ENCODE measurements at places on chromosomes 16 and 17.
A peak's percentile ranks its signal among the peaks of the same experiment; 100 is the strongest.

GRCh38 chr17:39573447-39574298 lies 34.0 kb downstream of the NEUROD2 start:
- DNase-seq: peak; percentile 87

DNA sequence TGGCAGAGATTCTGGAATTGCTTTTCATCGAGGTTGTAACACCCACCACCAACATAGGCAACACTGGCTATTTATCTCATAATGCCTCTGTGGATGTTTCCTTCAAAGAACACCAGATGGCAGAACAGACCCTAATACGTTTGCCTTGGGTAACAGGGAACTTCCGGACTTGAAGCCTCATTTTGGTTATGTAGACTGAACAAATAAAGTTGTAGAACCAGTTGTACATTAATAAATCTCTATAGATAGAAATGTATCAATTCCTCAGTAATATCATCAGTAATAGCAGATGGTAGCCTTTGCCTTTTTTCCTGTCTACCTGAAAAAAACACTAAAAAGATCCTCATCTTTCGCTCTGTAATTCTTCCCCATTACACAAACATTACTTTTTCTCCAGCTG lies 25.9 kb upstream of the APOH start:
- DNase-seq: peak; percentile 92

- DNase-seq: no peak
These were observed 51.1 kb downstream of the ADAMTS18 start for GRCh38 chr16:77383606-77384187.

GRCh38 chr16:66620429-66620795 lies 15.9 kb downstream of the CMTM3 start:
- DNase-seq: no peak

GRCh38 chr17:75525806-75526554 lies 483 bp downstream of the LLGL2 start:
- no peak for DNase-seq

- peak; percentile 78 for DNase-seq
These were observed 1.2 kb downstream of the GPR142 start for GRCh38 chr17:74368341-74369081.

DNA sequence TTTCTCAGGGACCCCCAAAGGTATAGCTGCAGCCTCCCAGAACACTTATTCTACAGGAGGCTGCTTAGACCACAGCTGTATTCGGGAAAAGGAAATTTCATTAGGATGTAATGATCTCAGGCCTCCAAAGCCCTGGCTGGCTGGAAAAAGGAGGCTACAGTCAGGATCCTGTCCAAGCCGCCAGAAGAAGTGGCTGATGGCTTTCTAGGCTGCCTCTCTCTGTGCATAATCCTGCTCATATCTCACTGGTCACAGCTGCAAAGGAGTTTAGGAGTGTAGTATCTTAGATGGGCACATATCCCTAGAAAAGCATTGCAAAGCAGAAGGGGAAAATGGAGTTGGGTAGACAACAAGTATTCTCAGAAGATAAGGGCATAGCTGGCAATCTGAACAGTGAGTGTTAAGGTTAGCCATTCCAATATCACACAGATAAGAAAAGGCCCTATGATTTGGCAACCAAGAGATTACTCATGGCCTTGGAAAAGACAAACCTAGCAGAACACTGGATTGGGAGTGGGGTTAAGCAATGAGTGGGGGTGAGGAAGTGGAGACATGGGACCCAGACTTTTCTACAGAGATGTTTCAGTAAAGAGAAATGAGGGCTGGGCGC lies 26.0 kb upstream of the PRKCA start:
- DNase-seq: no peak

- no peak for DNase-seq
These were observed 54.3 kb downstream of the WNT3 start for GRCh38 chr17:46764000-46764708.

GRCh38 chr17:67503184-67503583 lies 126.1 kb downstream of the PITPNC1 start:
- DNase-seq: no peak

DNA sequence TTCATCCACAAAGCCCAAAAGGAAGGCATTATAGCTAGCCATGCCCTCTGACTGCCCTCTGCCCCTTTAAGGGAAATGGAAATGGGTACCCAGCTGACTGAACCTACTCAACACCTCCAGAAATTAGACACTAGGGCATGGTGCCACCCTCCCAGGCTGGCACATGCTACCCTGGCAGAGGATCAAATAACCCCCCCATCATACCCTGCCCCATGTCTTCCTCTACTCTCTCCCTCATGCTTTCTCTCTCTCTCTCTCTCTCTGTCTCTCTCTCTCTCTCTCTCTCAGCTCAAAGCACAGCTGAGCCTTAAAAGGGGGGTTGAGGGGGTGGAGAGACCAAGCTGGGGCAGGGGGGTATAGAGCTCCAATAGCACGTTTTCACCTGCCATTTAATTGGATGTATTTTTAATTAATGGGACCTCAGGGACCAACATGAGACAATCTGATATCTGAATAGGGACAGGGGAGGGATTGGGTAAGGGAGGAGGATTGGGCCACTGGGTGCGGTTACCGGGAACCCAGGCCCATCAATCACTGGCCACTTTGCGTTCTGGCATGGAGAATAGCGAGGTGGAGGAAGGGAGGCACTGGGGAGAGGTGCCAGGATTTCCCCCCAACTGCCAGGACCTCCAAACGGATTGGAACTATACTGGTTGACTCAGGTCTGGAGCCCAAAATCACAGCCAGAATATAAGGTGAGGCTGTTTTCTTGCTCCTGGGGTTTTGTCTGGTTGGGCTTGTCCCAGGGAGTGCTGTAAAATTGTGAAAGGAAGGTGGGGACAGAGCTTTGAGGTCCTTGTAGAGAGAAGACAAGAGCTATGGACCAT lies 57.8 kb downstream of the NEUROD2 start:
- DNase-seq: peak; percentile 93

GRCh38 chr17:79463421-79464317 lies 147.2 kb downstream of the RBFOX3 start:
- DNase-seq: no peak

- no peak for DNase-seq
These were observed 2.2 kb upstream of the ATF7IP2 start for GRCh38 chr16:10383626-10384025.

- DNase-seq: no peak
These were observed 61.7 kb upstream of the SMURF2 start for GRCh38 chr17:64723781-64724180.

DNA sequence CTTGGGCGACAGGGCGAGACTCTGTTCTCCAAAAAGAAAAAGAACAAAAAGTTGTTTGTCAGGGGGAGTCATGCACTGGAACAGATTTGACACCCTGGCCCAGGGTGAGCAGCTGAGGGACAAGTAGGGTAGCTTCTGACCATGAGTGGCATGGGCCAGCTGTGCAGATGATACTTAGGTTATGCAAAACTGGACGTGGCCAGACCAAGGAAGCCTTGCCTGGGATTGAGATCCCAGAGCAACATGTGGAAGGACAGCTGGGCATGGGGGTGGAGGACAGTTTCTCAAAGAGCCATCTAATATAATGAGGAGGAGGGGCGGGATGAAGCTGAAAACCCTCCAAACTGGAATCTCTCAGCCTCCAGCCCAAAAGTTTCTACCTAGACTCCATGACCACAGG lies 19.6 kb upstream of the SLC35B1 start:
- DNase-seq: no peak

DNA sequence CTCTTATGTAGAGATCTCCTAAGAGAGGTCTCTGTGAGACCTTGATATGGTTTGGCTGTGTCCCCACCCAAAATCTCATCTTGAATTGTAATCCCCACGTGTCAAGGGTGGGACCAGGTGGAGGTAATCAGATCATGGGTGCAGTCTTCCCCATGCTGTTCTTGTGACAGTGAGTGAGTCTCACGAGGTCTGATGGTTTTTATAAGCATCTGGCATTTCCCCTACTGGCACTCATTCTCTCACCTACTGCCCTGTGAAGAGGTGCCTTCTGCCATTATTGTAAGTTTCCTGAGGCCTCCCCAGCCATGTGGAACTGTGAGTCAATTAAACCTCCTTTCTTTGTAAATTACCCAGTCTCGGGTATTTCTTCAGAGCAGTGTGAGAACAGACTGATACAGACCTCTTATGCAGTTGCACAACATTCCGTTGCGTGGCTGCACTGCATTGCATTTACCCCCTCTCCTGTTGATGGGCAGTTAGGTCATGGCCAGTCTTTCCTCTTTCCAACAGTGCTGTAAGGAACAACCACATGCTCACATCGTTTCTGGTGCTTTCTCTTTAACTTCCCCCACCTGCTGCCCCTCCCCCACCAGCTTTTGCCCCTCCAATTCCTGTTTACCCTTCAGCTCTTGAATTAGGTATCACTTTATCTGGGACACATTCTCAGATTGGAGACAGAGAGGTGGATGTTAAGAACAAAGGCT lies 43.6 kb upstream of the MED9 start:
- DNase-seq: no peak

- no peak for DNase-seq
These were observed 20.5 kb downstream of the TANC2 start for GRCh38 chr17:62986549-62986948.

GRCh38 chr17:61519754-61520440 lies 67.7 kb downstream of the TBX4 start:
- DNase-seq: no peak

GRCh38 chr16:50616386-50616785 lies 64.7 kb downstream of the SNX20 start:
- DNase-seq: no peak

DNA sequence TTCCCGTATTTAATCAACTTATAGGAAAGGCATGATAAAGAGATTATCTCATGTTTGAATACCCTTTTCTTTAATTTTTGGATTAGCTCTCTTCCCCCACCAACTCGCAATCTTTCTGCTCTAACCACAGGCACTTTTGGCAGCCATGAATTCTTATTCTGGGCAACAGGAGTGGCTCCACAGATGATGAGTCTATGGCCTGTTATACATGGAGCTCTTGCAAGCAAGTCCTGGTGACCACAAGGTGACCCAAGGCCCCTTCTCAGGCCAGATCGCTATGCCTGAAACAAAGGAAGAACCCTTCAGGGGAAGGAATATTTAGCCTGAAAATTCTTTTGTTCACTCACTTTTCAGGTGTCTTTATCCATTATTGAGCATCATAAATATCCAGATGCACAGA lies 10.8 kb upstream of the ZNF267 start:
- DNase-seq: no peak

- no peak for DNase-seq
These were observed 67.1 kb downstream of the VPS53 start for GRCh38 chr17:647324-648197.

DNA sequence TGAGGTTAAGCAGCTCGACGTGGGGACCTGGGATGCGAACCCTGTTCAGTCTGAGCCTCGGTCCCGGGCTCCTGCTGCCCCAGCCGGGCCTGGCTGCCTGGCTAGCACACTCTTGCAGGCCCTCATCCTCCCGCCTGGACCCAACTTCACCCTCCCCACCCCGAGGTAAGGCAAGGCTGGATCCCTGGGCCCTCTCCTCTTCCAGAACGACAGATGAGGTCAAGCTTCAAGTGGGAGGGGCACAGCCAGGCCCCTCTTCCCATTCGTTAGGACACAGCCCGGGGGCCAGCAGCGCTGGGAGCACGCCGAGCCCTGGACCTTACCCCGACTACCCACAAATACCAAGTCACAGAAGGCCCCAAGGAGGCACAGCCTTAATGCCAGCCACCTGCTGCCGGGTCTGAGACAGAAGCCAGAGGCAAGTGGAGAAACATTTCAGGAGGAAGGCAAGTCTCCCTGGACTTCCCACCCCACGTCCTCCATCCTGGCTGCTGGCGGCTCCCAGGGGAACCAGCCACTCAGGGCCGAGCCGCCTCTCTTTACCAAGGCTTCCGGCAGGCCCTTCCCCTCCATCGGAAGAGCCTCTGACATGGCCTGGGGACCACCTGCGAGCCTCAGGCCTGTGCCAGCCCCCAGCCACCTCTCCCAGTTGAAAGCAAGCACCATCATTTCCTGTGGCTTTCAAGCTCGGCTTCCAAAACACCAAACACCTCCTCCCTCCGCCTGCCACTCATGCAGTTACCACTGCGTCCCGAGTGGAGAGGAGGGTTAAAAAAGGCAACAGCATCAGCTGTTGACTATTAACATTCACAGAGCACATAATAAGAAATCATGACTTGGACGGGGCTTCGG lies 59.9 kb downstream of the RPH3AL start:
- no peak for DNase-seq

DNA sequence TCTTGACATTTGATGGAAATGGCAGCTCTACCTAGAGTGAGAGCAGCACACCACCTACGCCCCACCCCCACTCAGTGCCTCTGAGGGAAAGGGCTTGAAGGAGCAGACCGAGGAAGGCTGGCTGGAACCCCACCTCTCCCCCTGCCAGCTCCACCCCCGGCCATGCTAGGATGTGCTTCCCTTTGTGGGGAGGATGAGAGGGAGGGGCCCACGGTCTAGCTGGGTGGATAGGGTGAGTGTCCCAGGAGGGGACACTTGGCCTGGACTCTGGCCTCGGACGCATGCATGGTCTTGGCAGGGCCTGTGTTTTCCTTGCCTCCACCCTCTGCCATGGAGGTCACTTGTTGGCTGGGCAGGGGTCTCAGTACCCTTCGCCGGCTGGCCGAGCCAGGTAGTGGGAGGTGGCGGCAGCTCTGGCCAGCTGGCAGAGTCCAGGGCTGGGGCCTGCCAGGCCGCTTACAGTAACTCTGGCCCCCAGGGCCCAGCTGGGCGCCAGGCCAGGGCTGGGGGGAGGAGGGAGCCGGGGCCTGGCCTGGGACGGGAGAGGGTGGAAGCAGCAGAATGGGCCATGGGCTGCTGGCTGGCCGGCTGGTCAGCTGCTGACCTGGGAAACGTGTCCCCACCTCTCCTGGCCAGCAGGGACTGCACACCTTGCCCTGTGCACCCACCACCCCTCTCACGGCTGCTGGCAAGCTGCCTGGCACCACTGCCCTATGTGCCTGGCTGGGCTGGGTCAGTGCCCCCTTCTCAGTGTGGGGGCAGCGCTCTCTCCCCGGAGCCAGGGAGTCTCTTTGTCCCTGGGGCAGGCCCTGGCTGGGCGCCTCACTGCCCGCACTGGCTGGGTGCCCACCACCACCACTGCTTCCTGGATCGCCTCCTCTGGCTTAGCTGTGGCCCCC lies 23.0 kb downstream of the RARA start:
- DNase-seq: peak; percentile 67

GRCh38 chr16:10999300-10999699 lies 54.9 kb downstream of the CLEC16A start:
- DNase-seq: no peak

DNA sequence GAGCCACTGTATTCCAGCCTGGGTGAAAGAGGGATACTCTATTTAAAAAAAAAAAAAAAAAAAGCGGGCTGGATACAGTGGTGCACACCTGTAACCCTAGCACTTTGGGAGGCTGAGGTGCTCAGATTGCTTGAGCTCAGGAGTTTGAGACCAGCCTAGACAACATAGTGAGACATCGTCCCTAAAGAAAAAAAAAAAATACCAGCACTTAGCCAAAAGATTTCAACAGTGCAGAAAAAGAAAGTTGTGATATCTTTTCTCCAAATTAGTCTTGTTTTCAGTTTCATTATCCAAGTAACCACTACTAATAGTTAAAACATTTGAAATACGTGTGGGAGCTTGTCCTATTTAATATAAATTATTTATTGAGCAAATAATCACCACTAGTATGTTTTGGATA lies 48.7 kb downstream of the TENT4B start:
- no peak for DNase-seq

GRCh38 chr17:74805591-74805991 lies 29.4 kb upstream of the NAT9 start:
- DNase-seq: no peak

All from brain (organoid and tissue), 16 donors.